ENCODE measurements at places on chromosomes 3 and 15.

- no peak for DNase-seq
These were observed 100.6 kb upstream of the SLC24A5 start for GRCh38 chr15:48020166-48020565.

DNA sequence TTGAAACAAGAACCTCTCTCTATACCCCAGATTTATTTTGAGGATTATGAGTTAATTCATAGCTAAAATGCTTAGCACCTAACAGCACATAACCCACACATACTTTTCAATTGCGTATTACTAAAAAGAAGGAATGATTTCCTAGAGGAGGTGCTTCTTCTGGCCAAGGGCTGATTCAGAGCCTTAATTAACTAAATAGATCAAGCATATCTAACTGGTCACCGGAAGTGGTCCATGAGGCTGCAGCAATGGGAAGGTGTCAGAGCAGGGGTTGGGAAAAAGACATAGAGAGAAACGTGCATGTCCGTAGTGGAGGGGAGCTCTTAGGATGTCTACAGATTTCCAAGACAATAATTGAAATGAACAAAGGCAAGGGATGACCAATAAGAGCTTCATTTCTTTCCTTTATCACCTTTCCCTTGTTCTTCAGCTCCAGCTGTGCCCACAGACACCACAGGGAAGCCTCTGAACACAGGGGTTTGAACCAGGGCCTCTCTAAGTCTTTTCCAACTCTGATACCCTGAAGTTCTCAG, 467 bp downstream of the HGD start:
- DNase-seq, result no peak

GRCh38 chr3:84209474-84209873, 749.3 kb upstream of the CADM2 start:
- DNase-seq, result no peak

DNA sequence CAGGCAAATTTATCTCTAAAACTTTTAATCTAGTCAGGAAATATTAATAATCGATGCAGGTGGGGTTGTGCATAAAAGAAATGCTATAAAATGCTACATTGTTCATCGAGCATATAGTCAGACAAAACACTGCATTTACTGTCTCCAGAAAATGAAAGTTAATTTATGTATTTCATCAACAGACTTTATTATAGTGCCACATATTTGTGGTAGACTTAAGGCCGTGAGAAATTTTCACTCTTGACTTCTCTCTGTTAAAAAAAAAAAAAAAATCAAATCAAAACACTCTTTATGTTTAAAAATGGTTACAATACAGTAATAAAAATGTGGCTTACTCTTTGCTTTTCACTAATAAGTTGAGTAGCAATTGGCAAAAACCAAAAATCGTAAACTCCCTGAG, 67.4 kb downstream of the RBMS3 start:
- DNase-seq, result no peak

DNA sequence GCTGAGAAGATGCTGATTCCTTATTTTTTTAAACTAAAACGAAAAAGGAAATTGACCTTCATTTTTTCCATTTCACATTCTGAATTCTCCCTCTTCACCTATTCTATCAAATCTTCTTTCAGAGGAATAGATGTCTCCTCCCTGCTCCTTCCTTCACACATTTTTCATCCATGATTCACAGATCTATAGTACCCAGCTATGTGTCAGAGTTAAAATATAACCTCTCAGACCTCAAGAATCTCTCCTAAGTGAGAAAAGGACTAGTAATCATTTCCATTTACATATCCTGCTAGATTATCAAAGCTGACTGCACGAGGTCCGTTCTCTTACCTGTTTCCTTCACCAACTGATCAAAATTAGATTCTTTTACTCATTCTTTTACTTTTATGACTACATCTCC, 1297.6 kb upstream of the ALCAM start:
- DNase-seq, result no peak

GRCh38 chr3:195407531-195408409, 35.0 kb downstream of the ACAP2 start:
- DNase-seq, result no peak

All from SIG-M5 (cell line).